ENCODE measurements at places on chromosomes 13 and 19. TPM values are rescaled to one million over a fixed set of nuclear protein-coding genes. Genes with fewer than 3 reads are reported as not detected.

- no peak overlapping the region for H3K27ac ChIP-seq
- peaks cover 50% of the 10 kb centered on the region for H3K4me1 ChIP-seq
- H3K36me3 ChIP-seq = no peaks in the 10 kb centered on the region
- H3K27me3 ChIP-seq = no peaks in the 10 kb centered on the region
Observed at GRCh38 chr13:59479629-59480028, 684.1 kb downstream of the DIAPH3 start.

DNA sequence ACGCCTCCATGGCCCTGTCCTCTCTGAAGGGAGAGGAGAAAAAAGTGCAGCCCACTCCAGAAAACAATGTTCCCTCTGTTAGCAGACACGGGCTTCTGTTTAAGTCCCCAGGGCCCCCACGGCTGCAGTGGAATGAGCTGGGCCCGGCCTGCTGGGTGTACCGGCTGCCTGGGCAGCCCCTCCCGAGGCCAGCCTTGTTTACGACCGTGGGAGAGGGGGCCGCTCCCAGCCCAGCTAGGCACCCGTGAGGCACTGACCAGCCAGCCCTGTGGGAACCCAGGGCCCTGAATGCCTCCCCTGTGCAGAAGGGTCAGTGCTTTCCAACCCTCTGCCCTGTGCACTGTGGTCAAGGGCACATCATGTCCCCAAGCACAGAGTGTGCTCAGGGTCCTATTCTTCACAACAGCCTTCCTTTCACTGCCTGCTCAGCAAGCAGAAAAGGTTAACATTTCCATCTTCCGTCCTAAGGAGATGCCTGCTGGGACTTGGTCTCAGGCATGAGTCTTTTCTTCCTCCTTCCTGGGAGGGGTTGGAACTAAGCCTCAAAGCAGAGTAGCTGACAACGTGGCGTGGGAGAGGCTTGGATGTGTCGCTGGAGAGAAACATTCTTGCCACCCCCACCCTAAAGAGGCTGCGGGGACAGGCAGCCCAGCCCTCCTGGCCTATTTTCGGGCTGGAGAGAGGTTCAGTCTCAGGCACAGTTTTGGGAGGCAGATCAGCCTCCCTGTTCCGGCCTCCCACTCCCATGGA, 90.1 kb downstream of the RGCC start:
- no peaks in the 10 kb centered on the region for H3K27me3 ChIP-seq
- DNase-seq = peak; percentile 21
- H3K4me1 ChIP-seq = no peaks in the 10 kb centered on the region
- H3K27ac ChIP-seq = no peak overlapping the region
- H3K4me3 ChIP-seq = no peak overlapping the region

Gene TNFSF11
- total RNA-seq = not detected

- DNase-seq = no peak
- no peak overlapping the region for H3K4me3 ChIP-seq
- no peak overlapping the region for H3K27ac ChIP-seq
- no peaks in the 10 kb centered on the region for H3K36me3 ChIP-seq
- peaks cover 26% of the 10 kb centered on the region for H3K27me3 ChIP-seq
- H3K4me1 ChIP-seq = no peaks in the 10 kb centered on the region
Observed at GRCh38 chr13:111407381-111408131, 87.1 kb downstream of the TEX29 start.

Gene ZNF296
- total RNA-seq = 3.4 TPM
